HT1080 (cell line): ENCODE measurements at places on chromosomes 1 and 21.

GRCh38 chr1:211813590-211813989 lies 17.0 kb downstream of the LPGAT1 start:
- DNase-seq: no peak

DNA sequence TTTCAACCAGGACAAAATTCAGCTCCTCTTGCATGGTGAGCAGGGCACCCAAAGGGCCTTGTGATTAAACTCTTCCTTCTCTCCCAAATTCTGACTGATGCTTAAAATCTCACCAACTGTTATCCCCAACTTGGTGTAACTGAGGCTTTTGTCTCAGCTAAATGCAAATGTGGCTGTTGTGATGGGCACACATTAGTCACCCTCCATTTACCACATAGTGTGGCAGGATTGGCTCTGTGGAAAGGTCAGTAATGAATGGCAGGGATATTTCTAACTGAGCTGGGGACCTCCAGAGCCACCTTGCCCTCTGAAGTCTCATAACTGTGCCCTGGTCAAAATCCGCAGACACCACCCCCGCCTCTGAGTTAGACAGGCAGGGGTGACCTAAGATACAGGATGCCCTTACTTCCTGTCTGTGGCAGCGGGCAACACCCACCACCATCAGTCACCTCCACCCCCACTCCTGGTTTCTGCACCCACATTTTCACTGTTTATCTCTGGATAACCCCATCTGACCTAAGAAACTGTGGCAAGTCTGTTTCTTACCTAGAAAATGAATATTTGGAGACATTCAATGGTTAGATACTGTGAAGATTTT lies 25.4 kb upstream of the RGS16 start:
- DNase-seq: no peak

- DNase-seq: no peak
Measured at GRCh38 chr1:232238009-232238408, 391.9 kb downstream of the SIPA1L2 start.

GRCh38 chr1:184890539-184890973 lies 83.8 kb downstream of the NIBAN1 start:
- peak; percentile 77 for DNase-seq

- peak; percentile 2 for DNase-seq
Measured at GRCh38 chr1:45275054-45275453, 51.6 kb upstream of the HPDL start.

DNA sequence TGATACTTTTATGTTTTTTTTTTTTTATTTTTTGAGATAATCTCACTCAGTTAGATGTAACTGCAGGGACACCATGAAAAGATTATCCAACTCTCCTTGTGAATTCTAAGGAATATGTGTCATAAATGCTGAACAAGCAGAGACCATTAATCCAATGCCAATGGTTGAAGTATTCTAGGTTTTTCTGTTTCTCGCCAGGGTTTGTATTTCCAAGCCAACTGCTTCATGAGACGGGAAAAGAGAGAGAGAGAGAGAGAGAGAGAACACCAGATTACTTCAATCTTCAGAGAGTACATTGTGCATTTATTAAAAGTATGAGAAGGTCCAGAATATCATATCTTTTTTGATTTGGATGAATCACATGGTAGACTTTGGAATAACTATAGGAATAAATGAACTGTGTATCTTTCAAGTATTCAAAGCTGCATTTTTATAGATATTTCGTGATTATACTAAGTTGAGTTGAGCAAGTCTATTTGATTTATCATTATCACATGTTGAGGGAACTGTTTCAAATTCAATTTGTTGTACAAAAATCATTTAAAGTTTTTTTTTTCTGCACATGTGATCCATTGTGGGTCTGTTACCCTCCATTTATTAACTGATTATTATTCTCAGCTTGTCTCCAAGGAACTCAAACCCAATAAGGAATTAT lies 108.4 kb downstream of the PLA2G4A start:
- no peak for DNase-seq

DNA sequence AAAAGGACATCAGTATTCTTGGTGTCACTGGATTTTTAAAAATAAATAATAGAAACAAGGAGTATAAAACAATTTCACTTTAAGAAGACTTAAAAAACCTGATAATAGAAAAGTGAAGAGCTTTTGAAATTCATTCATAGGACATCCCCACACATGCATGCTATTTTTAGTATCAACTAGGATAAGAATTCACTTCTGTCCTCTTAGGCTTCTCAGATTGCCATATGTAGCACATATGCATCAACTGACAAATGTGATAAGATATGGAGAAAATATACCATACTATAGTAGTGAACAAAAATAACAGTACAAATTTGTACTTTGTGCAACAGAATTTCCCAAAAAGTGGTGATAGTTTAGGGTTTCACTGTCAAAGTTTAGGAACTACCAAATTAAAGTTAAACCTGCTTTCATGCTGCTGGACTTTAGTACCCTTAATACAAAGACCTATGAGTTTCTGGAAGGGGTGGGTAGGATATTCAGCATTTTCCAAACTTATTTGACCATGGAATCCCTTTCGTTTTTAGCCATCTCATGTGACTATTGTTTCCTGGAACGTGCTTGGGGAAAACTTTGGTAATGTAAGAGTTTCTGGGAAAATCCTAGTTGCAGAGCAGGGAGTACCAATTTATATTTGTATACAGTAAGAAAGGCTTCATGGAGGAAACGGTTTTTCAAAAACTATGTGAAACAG lies 19.8 kb downstream of the RPRD2 start:
- DNase-seq: no peak

- no peak for DNase-seq
Measured at GRCh38 chr1:234535763-234536515, 57.0 kb upstream of the TARBP1 start.

DNA sequence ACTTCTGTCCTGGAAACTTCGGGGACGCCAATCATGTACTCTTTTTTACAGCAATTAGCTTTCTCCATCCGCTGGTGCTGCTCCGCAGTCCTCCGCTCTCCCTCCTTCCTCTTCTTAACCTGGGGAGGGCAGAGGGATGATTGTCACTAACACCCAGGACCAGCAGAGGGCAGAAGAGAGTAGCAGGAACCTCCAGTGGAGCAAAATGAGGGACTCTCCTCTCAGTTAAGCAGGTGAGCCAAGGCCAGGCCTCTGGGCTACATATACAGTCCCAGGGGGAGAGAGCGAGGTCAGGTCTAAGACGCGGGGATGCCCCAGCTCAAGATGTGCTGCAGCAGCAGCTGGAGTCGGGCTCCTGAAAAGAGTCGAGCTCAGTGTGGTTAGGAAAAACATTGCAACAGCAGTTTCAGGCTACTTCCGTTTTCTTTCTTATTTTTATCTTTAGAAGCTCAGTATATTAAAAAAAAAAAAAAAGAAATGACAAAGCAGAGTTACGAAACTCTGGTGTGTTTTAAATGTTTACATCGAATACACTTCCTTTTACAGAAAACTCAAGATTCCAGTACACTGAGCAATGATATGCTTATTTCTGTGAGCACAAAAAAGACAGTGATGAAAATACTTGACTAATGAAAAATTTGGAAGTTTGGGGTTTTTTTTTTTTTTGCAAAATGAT lies 25.7 kb upstream of the NLRP3 start:
- DNase-seq: peak; percentile 71

- no peak for DNase-seq
Measured at GRCh38 chr1:216144661-216145450, 278.4 kb downstream of the USH2A start.

GRCh38 chr21:27246741-27247140 lies 279.9 kb upstream of the ADAMTS5 start:
- peak; percentile 80 for DNase-seq

- no peak for DNase-seq
Measured at GRCh38 chr1:38213646-38214434, 167.2 kb upstream of the POU3F1 start.

DNA sequence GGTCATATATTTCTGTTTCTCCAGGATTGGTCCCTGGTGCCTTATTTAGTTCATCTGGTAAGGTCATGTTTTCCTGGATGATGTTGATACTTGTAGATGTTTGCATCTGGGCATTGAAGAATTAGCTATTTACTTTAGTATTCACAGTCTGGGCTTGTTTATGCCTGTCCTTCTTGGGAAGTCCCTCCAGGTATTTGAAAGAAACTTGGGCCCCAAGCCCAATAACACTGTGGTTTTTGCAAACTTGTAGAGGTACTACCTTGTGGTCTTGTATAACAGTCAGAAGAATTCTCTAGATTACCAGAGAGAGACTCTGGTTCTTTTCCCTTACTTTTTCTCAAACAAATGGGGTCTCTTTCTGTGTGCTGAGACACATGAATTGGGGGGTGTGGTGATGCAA lies 251.4 kb upstream of the B3GALT2 start:
- DNase-seq: no peak

DNA sequence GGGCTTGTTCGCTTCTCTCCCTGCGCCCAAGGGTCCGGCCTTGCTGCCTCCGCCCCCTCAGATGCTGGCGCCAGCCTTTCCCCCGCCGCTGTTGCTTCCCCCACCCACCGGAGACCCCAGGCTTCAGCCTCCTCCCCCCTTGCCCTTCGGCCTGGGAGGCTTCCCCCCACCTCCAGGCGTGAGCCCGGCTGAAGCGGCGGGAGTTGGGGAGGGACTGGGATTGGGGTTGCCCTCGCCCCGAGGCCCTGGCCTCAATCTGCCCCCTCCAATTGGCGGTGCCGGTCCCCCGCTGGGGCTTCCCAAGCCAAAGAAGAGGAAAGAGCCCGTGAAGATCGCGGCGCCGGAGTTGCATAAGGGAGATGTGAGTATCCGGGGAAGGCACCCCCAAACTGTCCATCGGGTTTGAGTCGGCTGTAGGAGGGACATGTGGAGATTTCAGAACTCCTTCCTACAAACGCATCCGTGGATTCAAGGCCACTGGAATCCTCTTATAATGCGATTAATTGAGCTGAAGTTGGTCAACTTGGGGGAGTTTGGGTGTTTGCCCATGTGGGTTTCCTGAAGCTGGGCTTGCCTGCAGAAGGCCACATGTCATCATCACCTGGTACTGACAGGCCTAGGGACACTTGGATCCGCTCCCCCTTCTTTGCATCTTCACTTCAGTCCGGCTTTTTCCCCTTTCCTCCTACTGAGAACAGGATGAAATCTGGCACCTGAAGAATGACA lies 707 bp downstream of the PRCC start:
- DNase-seq: peak; percentile 18

DNA sequence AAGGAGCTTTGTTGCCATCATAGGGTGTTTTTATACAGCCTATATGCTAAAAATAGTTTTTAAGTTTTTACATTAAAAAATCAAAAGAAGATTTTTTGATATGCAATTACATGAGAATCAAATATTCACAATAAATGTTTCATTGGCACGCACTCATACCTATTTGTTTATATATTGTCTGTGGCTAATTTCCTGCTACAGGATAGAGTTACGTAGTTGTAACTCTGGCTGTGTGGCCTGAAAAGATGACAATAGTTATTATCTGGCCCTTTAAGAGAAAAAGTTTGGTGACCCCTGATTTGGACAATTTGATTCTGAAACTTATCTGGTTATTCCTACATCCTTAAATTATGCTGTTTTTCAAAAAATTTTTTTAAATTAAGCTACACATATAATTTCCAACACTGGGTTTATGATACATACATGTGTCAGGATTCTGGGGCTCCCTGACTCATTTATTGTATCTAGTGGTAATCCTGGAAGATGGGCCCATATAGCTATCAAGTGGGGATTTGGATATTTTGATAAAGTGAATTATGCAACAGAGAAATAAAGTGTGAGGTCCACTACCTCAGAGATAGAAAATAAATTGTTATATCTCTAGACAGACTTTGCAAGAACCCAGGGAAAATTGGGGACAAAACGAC lies 370.2 kb upstream of the LYPLAL1 start:
- DNase-seq: no peak

DNA sequence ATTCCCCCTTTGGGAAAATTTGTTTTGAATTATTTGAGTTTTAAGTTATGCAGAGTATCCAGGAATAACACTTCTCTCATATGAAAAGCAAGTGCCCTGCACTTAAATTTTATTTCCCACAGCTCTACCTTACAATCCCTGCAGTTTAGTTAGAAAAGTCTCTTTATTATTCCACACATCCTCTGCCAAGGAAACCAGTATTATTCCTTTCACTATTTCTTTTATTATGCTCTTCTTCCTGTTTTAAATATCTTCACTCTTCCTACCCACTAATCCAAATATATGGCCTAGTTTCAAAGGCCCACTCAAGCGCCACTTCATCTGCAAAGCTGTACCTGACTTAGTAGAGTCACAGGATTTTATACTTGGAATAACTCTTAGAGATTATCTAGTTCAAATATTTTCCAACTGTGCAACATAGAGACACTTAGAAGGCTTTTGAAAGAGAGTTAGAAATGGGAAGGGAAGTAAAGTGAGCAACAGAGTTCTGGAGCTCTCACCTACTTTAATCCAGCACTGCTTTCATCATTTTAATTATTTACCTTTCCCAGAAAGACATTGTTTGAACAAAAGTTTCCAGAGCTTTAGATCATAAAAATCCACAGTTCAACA lies 97.2 kb upstream of the LYPLAL1 start:
- no peak for DNase-seq

- no peak for DNase-seq
Measured at GRCh38 chr1:55988963-55989452, 590.4 kb downstream of the PLPP3 start.

DNA sequence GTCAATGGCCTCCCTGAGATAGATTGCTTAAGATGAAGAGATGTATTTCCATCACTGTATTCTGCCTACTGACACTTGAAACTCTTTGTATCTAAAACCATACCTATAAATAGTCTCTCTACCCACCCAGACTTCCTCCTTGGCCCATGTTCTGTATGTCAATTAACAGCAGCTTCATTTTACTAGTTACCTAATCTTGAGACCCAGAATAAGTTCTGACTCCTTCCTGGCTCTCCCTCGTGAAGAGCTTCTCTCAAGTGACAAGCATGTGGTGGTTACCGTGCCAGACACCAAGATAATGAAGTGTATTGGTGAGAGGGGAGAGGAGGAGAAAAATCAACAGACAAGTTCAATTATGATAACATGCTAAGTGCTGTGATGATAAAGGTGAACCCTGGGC lies 128.8 kb upstream of the RAVER2 start:
- no peak for DNase-seq

- no peak for DNase-seq
Measured at GRCh38 chr1:79785561-79785960, 779.0 kb upstream of the ADGRL4 start.

- no peak for DNase-seq
Measured at GRCh38 chr1:230066031-230066430, 1.0 kb upstream of the GALNT2 start.

GRCh38 chr1:197955486-197956394 lies 38.6 kb downstream of the LHX9 start:
- no peak for DNase-seq
